Stimulated activated CD8-positive, alpha-beta memory T cell treated with anti-CD3 and anti-CD28 coated beads, Interleukin-4, amount 100 ng/mL, for 48 hours (primary cell): ENCODE measurements at places on chromosomes 12 and 14.

- no peak for DNase-seq
Measured at GRCh38 chr14:21449899-21450216, 6.1 kb downstream of the CHD8 start.

- no peak for DNase-seq
Measured at GRCh38 chr12:67040861-67041137, 228.4 kb upstream of the CAND1 start.

- no peak for DNase-seq
Measured at GRCh38 chr12:16260206-16260605, 17.3 kb downstream of the SLC15A5 start.

DNA sequence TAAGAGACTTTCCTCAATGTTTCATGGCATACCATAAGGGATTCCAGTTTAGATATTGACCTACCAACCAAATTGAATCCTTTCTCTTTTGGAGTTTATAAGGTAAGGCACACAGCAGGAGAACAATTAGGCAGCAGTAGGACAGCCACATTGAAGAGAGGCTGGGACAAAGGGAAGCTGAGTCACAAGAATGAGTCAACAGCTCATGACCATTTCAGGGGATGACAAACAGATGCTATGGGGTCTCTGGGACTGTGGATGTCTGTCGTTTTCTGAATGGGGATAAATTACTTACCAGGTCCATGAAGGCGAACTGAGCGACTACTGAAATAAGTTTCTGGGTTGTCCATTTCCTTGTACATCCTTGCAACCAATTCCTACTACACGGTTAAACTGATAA is 48.6 kb upstream of the E2F7 start:
- DNase-seq = no peak

- no peak for DNase-seq
Measured at GRCh38 chr12:22284871-22285270, 49.6 kb downstream of the ST8SIA1 start.

DNA sequence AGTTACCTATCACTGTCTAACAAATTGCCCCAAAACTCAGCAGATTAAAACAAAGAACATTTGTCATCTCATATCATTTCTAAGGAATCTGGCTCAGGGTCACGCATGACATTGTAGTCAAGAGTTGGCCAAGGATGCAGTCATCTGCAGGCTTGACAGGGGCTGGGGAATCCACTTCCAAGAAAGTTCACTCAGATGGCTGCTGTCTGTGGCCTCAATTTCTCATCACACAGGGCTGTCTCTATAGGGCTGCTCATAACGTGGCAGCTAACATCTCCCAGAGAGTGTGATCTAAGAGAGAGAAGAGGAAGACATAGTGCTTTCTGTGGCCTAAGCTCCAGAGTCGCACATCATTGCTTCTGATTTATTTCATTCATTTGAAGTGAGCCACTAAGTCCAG is 17.0 kb upstream of the IL22 start:
- no peak for DNase-seq

GRCh38 chr14:68293404-68293803 is 473.8 kb downstream of the RAD51B start:
- no peak for DNase-seq
